Activated CD4-positive, alpha-beta T cell treated with anti-CD3 and anti-CD28 coated beads, Interleukin-2, amount 50 U/mL, for 24 hours (primary cell): ENCODE measurements at places on chromosomes 3 and 15.

GRCh38 chr3:47156396-47156795, 7.5 kb downstream of the SETD2 start:
- no peak for DNase-seq

DNA sequence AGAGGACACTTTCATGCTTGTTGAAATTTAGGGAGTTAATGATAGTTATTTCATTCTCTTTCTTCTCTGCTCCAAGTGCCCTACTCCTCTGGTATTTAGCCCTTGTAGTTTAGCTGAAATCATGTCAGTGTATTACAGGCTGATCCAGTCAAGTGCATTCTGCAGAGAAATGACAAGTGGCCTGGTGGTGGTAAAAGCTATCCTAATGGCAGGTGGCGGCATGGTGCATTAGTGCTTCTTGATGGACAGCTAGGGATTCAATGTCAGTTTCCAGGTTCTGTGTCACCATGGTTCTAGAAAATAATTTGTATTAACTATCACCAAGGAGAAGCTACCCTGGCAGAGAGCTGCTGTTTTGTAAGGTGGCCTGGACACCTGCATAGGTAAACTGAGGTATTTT, 90.0 kb upstream of the BNIP2 start:
- DNase-seq, result no peak

- peak; percentile 55 for DNase-seq
Observed at GRCh38 chr3:10437272-10437994, 68.0 kb downstream of the ATP2B2 start.

GRCh38 chr3:58824285-58824684, 157.7 kb upstream of the FAM3D start:
- DNase-seq, result no peak

- no peak for DNase-seq
Observed at GRCh38 chr3:30712991-30713390, 106.6 kb downstream of the TGFBR2 start.

DNA sequence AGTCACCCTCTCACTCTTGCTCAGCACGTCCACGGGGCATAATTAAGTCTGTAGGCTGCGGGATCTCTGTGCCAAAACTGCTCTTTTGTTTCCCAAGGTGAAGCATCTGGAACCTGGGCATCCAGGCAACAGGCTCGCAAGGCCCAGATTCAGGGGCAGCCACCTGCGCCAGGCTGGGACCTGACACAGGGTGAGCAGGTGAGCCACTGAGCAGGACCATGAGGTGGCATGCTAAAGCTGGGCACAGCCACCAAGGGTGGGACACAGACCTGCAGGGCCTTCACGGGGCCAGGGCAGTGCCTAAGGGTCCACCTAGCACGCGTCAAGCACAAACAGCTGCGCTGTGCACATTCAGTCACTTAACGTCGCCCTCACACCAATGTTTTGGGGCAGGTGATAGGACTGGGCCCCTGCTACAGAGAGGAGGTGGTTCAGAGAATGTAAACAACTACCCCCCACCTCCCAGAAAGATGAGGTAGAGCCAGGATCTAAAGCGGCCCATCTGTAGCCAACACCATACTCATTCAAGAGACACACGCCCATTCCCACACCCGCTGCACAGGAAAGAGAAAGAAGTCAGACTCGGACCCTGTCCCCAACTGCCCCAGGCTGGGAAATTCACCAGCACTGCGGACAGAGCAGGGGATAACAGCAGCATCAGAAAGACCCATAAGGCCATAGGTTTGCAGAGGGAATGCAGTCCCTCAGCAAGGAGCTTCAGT, 16.3 kb downstream of the XXYLT1 start:
- DNase-seq, result no peak

DNA sequence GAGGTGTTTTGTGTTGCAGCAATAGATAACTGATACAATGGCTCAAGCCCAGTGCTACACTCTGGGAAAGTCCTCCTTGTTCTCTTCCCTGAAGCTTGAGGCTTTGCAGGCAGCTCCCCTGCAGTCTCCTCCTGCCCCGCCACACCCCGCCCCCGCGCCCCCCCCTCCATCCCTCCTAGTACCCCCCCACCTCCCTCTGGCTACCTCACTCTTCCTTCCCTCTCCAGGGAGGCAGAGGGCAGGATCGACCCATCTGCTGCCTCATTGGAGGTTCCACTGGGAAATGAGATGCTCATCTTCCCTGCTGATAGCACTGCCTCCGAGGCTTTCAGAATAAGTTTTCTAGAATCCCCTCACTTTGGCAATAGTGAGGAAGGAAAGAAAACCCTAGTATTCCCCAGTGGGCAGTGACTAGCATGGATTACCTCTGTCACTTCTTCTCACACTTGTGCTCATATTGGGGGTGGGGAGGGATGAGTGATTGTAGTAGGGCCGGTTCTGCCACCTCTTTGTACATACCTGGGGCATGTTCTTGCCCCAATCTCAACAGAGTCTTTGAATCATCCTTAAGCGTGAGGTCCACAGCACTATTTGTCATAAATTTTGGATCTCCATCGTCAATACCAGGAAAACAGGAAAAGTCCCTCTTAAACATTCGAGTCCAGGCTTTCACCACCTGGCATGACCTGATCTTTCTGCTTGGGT, 16.3 kb upstream of the RAB7A start:
- no peak for DNase-seq

GRCh38 chr3:37467761-37468160, 293.4 kb upstream of the LRRFIP2 start:
- no peak for DNase-seq

GRCh38 chr15:48388016-48388851, 57.0 kb downstream of the DUT start:
- no peak for DNase-seq

- DNase-seq, result no peak
Observed at GRCh38 chr15:100337096-100338044, 4.4 kb downstream of the ADAMTS17 start.

GRCh38 chr3:134846084-134846483, 51.0 kb downstream of the EPHB1 start:
- no peak for DNase-seq

GRCh38 chr3:34106879-34107278, 308.4 kb downstream of the PDCD6IP start:
- DNase-seq, result no peak

DNA sequence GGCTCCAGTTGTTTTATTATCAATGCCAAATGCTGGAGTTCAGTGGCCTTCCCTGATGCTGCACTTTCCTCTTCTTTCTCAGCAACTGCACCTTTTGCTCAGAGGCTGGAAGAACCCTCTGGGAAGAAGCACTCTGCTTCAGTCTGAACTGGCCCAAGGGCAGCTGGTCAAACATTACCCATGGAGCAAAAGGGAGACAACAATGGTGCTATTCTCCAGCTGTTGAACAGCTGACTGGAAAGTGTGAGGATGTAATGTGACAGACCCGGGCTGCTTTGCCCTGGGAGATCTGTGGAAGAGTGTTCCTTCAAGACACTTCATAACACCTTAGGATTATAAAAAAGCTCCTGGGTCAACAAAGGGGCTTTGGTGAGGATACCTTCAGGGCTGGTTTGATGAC, 84.9 kb downstream of the EPHB1 start:
- no peak for DNase-seq

- DNase-seq, result no peak
Observed at GRCh38 chr15:64851503-64851840, 9.8 kb downstream of the PLEKHO2 start.

DNA sequence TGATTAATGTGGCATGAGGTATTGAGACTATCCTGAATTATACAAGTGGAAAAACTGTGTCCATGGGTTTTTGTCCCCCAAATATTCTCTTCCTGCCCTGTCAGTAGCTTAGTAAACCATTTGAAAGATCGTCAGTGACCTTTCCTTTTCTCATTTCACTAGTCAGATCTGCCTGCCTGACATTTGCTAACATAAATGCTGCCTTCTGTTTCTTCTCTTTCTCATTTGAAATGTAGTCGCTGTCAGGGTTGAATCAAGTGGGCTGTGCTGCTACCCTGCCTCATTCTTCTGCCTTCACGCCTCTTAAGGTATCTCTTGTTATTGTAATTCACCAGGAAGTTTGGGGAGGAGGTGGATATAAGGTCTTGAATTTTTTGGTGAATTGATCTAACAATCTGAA, 67.5 kb downstream of the LRCH3 start:
- no peak for DNase-seq

DNA sequence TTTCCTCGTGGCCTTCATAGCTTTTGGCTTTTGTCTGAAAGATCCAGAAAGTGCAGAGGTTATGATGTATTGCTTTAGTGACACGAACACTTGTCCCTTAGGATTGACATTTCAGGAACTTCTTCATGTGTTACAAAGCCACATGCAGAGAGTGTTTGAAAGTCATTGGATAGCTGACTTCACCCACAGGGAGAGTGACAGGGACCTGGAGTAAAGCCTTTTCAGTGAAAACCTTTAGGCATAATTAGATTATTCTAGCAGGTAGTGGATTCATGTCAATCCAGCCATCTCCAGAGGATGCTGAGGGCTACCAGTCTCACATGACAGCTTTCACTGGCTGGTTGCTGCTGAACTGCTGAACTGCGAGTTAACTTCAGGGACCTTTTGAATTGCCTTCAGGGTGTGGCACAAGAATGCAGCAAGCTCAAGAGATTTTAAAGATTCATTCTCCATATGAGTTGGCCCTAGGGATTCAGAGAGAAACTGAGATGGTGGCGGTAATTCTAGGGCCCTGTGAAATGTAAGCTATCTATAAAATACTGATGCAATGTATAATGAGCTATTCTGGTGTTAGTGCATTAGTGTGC, 267.0 kb upstream of the GOLIM4 start:
- DNase-seq, result no peak

GRCh38 chr3:139113231-139113992, 68.7 kb upstream of the PRR23C start:
- no peak for DNase-seq

DNA sequence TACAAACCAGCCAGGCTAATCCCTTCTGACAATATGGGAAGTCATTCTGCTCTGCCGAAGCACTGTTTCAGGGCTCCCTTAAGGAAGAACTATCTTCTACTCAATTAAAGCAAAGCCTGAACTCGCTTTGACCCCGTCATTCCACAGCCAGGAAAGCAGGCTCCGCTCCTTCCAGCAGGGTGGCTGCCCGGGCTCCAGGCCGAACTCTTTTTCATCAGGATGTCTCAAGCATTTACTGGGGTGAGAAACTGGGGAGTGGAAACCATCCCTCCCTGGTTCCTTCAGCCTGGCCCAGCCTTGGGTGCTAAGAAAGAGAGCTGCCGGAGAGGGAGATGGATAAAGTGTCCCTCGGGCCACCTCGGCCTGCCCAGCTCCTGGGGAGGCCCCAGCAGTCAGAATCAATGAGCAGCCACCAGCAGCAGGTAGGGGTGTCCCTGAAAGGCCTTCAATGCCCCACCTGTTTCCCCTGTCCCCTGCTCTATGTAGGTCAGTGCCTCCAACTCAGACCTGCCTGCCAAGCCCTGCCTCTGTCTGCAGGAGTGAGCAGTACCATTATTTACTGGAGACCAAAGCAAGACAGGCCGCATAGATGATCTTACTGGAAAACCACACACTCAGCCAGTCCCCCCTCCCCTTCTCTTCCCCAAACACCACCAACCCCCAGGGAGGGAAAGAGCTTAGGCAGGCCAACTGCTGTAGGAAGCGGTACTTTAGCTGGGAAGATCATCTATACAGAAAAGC, 225.6 kb upstream of the TLE3 start:
- no peak for DNase-seq

DNA sequence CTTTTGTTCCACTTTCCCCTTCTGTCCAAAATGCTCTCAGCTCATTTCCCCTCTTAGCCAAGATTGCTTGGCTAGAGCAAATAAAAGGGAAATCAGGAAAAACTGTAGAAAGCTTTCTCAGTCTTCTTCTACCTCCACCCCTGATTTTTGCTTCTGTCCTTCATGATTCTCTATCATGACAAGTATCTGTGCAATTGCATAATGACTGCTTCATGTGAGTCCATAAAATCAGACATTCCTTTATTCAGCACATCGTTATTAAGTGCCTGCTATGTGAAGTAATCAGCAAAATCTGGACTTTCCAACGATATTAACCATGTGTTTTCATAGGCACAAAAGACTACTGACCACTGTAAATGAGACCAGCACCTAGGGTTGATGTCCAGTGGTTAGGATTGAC, 321.5 kb upstream of the CBLB start:
- DNase-seq, result no peak

GRCh38 chr15:73900095-73900712, 26.1 kb upstream of the LOXL1 start:
- no peak for DNase-seq

- no peak for DNase-seq
Observed at GRCh38 chr3:126721246-126721645, 17.2 kb downstream of the CHCHD6 start.

- DNase-seq, result no peak
Observed at GRCh38 chr3:192914848-192915247, 2.8 kb downstream of the MB21D2 start.
